Right hindlimb (tissue), 1 donor: ENCODE measurements at places on chromosomes 6 and 20.

DNA sequence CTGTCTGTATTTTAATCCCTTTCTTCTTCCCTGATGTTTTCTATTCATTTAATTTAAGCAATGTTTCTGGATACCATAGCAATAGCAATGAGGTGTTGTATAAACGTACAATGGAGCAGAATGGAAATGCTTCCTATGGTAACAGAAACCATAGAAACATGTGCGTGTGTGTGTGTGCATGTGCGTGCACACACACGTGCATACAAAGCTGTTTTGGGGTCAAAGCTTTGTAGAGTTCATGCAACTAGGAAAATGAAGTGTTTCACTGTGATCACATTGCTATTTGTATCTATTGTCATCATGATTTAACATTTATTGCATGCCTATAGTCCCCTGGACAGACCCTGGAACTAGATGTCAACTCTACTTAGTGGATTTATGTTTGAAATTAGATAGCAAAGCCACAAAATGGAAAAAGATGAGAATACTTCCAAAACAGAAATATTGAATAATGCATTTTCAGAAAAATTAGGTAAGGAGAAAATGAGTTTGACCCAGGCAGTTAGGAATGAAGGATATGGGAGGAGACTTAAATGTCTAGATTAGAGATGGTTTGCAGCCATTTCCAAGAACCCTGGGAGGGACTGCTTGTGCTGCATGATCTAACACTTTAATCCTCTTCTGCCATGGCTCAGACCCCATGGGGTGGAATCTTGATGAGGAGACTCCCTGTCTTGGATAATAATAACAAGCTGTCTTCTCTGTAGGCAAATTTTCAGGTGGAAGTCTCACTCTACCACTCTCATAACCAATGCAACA is 124.4 kb downstream of the TRMT11 start:
- DNase-seq, result no peak

DNA sequence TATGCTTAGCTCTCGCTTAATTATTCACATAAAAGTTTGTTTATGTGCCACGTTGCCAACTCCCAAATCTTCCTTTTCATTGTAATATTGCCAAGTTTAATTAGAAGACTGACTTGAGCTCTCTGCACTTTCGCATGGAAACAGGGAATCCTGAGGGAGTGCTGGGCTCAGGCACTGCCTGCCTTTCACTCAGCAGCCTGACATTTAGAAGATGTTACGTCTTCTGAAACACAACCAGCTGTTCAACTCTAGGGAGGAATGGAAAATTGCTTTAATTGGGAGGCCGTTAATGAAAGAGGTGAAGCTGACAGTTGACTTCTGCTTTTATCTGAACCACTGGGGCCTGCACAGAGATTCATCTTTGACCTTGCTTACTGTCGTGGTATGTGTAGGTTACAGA is 77.4 kb upstream of the MTHFD1L start:
- no peak for DNase-seq

DNA sequence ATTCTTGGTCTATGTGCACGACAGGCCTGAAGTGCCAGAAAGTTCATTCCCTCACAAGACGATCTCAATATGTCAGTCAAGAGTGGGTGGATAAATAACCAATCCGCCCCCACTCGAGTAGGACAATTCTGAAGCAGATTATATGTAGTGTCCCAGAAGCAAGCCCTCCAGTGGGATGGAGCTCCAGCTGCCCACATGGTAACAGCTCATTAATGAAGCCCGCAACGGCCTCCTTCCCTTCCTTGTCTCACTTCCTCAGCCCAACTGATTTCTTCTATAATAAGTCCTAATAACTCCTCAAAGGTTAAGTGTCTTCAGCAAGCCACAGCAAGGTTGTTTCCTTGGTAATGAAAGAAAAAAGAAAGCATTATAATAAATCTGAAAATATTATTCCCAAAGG is 82.1 kb upstream of the F13A1 start:
- no peak for DNase-seq

GRCh38 chr20:63792866-63793265 is 38.2 kb downstream of the ZBTB46 start:
- no peak for DNase-seq
